Breast epithelium (tissue), 4 donors: ENCODE measurements at places on chromosomes 4 and X. TPM values are rescaled to one million over a fixed set of nuclear protein-coding genes. Genes with fewer than 3 reads are reported as not detected.

DNA sequence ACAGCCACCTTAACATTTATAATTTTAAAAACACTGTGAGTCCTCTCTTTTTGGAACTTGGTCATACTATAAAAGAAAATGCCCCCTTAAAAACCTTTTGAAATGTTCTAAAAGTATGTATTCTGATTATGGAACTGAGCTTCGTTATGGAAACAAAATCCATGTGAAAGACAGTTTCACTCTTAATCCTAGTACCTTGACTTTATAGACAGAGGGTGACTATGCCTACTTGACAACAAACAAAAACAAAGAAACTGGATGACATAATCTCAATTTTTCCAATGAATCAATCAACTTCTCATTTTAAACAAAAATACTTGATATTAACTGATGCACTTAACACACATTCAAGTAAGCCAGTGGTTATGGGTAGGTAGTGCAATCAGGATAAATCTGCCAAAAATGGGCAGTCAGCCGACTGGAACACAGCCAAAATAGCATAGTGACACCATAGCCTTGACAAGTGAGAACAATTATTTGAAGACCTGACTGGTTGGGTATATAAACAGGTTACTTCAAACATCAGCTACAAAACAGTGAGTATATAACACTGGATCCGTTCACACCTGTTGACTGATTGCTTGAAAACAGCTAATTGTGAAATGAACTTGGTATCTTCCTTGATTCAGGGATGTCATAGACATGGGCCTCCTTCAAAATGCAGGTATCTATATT, 265.5 kb downstream of the PPP3CA start:
- DNase-seq, result no peak

DNA sequence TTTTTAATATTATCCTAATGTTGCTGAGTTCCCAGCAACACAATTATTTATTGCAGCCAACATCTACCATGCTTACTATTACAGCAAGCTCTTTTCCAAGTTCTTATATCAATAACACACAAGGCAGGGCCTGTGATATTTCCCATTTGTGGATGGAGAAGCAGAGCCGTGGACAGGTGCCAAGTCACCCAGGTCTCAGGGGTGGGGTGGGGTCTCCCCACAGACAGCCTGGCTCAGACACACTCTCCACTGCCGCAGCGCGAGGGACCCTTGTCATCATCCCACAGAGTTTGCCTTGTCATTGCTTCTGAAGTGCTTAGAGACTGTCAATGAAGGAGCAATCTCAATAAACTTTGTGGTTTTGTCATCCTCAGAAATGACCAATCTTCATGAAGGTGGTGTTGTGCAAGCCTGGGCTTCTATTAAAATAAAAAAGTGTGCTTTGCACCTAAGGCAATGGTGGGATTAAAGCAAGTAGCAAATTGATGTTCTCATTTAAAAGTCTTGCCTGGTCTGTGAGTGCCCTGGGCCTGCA, 76.1 kb downstream of the SORBS2 start:
- DNase-seq, result no peak

DNA sequence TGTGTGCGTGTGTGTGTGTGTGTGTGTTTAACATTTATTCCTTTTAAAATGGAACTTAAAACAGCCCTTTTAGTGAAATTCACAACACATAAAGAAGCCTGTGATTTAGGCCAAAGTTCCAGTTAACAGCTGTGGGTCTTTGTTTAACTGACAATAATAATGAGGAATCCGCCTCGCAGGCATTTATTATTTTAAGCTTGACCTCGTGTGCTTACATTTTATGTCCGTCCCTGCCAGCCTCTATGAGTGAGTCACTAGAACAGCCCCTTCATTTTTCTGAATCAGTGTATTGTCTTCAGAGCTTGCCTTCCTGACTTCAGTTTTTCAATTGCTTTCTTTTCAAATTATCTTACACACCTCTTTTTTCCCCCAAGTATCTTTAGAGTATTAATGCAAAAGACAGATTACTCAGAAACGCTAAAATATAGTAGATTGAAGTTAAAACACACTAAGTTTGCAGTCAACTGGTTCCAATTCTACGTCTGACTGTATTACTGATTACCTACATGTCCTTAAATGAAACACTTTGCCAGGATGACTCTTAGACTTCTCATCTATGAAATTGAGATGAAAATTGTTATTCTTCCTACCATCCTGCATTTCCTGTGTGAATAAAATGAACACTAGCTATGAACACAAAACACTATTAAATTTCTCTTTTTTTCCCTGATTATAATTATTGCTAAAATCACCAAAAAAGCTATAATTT, 319.6 kb upstream of the HS3ST1 start:
- no peak for DNase-seq

GRCh38 chr4:165476214-165477098, 97.6 kb downstream of the CPE start:
- no peak for DNase-seq

GRCh38 chrX:48490661-48491060, 14.7 kb downstream of the FTSJ1 start:
- no peak for DNase-seq

GRCh38 chr4:112083587-112084347, 61.5 kb upstream of the FAM241A start:
- no peak for DNase-seq

DNA sequence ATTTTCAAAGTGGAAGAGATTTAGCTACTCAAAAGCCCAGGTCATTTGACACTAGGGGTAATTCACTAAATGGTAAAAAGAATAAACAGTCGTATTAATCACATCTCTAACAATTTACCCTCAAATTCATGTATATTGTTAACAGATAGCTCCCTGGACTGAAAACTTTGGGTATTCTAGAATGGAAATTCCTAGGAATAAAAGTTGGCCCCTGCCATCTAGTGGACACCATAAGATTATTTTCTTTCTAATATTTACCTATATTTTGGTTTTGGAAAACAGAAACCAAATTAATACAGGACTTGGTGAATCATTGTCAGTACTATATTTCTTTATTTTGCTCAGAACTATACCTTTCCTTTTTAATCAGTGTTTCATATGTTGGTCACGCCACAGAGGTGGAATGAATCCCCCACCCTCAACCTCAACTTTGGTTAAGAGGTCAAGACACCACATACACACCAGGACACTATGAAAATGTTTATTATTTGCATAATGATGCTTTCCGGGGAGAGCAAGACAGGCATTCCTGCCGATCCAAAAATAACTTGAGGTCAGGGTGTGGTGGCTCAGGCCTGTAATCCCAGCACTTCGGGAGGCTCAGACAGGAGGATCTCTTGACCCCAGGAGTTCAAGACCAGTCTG, 96.2 kb upstream of the APOOL start:
- no peak for DNase-seq

DNA sequence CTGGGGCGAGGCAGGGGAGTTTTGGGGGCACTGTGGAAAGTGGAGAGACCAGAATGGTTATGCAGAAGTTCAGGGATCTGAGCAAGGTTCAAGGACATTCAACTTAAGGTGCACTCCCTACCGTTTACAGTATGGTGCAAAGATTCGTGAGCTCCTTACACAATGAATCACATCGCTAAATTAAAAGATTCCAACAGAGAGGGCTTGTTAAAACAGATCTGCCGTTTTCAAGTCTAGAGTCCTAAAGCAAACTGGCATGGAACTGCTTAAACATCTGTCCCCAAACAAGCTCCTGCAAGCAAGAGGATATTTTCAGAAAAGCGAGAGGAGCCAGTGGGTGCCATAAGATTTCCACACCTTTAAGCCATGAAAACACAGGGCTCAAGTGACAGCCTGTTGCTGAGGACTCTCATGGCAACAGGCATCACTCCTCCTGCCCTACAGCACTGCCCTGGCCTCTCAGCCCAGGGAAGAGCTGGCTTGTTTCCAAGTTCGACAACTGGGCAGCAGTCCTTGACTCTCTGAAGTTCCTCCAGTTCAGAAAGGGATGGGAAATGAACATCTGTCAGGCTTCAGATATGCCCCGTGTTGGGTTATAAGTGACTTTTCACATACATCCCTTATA, 10.0 kb downstream of the FAM184B start:
- peak; percentile 58 for DNase-seq

DNA sequence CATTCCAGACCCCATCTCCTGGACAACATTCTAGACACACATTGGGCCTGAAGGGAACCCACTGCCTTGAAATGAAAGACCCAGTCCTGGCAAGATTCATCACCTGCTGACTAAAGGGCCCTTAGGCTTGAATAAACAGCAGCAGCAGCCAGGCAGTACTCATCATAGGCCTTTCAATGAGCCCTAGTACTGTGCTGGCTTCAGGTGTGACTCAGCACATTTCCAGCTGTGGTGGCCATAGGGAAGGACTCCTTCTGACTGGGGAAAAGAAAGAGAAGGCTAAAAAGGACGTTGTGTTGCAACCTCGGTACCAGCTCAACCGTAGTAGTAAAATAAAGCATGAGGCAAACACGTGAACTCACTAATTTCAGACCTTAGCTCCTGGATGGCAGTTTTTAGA, 344.0 kb downstream of the ACTRT1 start:
- DNase-seq, result no peak

- no peak for DNase-seq
These were observed 118.9 kb downstream of the TMA16 start for GRCh38 chr4:163613383-163613782.

Gene NSG1
- total RNA-seq, result 0.48 TPM

Gene GAGE1
- not detected for total RNA-seq
